ENCODE measurements at places on chromosomes 16 and 17. TPM values are rescaled to one million over a fixed set of nuclear protein-coding genes. Genes with fewer than 3 reads are reported as not detected.

DNA sequence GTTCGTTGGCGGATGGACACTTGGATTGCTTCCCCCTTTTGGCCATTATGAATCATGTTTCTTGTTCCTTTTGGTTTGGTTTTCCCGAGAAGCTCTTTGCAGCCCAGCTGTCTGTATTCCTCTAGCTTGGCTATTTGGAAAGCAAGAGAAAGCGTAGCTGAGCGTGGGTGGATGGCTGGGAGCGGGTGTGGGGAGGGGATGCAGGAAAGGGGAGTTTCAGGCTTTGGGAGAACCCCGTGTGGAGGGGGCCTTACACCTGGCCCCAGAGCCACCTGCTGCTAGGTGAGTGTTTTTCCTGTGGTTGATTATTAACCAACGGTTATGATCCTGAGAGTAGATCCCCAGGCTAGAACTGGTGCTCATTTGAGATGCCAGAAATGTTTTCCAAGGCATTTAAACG lies 103.7 kb downstream of the RAP1GAP2 start:
- no peaks in the 10 kb centered on the region for H3K4me1 ChIP-seq
- H3K27me3 ChIP-seq: peaks cover 2% of the 10 kb centered on the region
- H3K27ac ChIP-seq: no peak overlapping the region
- H3K4me3 ChIP-seq: no peak overlapping the region

- H3K27me3 ChIP-seq: no peaks in the 10 kb centered on the region
- H3K36me3 ChIP-seq: peaks cover 8% of the 10 kb centered on the region
- peaks cover 33% of the 10 kb centered on the region for H3K4me1 ChIP-seq
- no peak for DNase-seq
These were observed 1.3 kb downstream of the MT1X start for GRCh38 chr16:56683424-56684172.

- no peak for DNase-seq
- no peaks in the 10 kb centered on the region for H3K36me3 ChIP-seq
- no peaks in the 10 kb centered on the region for H3K4me1 ChIP-seq
- H3K27ac ChIP-seq: no peak overlapping the region
These were observed 115.2 kb downstream of the IRX5 start for GRCh38 chr16:55045756-55046460.

Gene UBTF
- total RNA-seq: 62.9 TPM

DNA sequence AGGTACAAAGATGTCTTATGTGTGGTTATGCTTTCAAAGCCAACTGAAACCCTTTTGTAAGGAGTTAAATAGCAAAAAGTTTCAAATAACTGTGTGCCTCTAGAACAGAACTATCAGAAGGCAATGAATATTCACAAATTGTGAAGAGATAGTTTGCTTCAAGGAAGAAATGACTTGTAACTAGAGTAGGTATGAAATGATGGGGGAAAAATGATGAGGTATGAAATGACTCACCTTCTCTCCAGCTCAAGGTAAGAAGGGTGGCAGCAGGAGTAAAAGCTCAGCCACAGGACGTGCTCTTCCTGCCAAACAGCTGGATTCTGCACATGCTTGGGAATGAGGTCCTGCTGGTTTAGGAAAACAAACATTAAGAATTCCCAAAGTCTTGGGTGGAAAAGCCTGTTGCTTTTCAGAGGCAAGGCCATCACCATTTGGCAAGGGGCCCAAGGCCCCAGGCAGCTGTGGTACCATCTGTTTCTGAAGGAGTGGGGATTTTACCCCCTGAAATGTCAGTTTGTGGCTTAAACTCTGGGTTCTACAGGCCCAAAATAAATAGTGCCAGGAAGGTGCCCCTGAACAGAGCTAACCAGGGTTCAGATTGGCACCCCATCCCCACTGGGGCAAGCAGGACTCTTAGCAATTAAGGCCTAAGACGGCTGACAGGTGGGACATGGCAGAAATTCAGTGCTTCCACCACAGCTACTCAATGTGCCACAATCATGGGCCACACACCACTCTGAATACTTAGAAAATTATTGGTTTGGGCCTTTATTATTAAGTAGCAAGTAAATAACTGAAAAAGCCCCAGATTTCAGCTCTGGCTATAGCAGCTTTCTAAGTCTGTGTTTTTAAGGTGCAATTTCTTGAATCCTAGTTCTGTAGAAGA lies 13.3 kb downstream of the HERPUD1 start:
- peaks cover 30% of the 10 kb centered on the region for H3K36me3 ChIP-seq
- no peak for DNase-seq
- peak overlapping the region; percentile 49 for H3K27ac ChIP-seq
- no peak overlapping the region for H3K4me3 ChIP-seq
- H3K27me3 ChIP-seq: no peaks in the 10 kb centered on the region
- H3K4me1 ChIP-seq: peaks cover 51% of the 10 kb centered on the region

Gene ST6GALNAC1
- not detected for total RNA-seq

DNA sequence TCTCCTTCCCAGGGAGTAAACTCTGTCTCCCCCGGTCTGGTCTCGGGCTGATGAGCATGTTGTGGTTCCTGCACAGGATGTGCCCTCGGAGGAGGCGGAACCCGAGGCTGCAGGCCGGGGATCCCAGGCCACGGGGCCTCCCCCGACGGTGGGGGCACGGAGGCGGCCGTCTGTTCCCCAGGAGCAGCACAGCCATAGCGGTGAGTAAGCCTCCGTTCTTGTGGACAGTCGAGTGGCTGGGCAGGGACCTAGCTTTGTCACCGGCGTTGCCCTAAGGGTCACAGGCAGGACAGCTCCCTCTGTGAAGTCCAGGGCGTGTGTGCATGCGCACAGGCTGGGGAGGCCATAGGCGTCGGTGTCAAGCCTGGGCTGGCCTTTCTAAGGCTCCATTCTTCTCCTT lies 3.5 kb downstream of the ZNF213 start:
- H3K4me3 ChIP-seq: no peak overlapping the region
- peaks cover 21% of the 10 kb centered on the region for H3K4me1 ChIP-seq
- DNase-seq: no peak
- no peak overlapping the region for H3K27ac ChIP-seq
- peaks cover 11% of the 10 kb centered on the region for H3K36me3 ChIP-seq
- no peaks in the 10 kb centered on the region for H3K27me3 ChIP-seq

DNA sequence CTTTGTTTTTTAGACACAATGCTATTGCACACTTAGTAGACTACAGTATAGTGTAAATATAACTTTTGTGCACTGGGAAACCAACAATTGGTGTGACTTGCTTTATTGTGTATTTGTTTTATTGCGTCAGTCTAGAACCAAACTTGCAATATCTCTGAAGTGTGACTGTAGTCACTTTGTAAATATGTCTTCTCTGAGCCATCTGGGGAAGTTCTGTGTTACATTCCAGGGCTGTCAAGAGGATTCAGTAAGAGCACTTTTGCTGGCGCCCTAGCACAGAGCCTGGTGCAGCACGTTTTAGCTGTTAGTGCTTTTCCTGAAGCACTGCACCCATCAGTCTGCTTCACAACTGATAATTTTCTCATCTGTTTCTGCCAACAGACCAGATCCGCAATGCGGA lies 73.2 kb downstream of the NT5M start:
- peaks cover 15% of the 10 kb centered on the region for H3K27me3 ChIP-seq
- H3K27ac ChIP-seq: no peak overlapping the region
- no peak overlapping the region for H3K4me3 ChIP-seq
- no peak for DNase-seq
- H3K4me1 ChIP-seq: no peaks in the 10 kb centered on the region
- no peaks in the 10 kb centered on the region for H3K36me3 ChIP-seq

DNA sequence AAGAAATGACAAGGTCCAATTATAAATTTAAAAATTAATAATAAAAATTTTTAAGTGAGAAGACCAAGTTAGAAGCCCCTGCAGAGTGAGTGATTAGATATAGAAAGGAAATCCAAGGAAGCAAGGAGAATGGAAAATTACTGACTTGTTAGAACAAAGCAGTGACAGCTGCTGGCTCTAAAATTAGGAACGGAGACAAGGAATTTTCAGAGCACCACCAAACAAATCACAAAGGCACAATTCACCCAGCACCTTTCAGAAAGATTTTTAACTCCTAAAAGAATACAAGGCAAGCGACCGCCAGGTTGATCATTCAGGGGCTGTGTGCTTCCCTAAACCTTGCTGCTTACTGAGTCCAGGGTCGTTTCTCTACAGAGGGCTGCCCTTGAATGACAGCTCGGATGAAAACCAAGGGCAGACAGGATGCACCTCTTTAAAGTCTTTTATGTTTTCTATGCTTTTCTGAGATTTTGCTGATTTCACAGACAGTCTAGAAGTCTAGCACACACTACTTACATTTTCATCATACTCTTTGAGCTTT lies 45.4 kb upstream of the GINS3 start:
- H3K27me3 ChIP-seq: peaks cover 58% of the 10 kb centered on the region
- H3K4me1 ChIP-seq: no peaks in the 10 kb centered on the region
- no peak for DNase-seq
